ENCODE measurements at places on chromosomes 3 and 15.

GRCh38 chr3:72347819-72348319, 500.4 kb downstream of the SHQ1 start:
- DNase-seq, result peak; percentile 66

- DNase-seq, result no peak
Observed at GRCh38 chr3:18295171-18295920, 129.8 kb downstream of the SATB1 start.

DNA sequence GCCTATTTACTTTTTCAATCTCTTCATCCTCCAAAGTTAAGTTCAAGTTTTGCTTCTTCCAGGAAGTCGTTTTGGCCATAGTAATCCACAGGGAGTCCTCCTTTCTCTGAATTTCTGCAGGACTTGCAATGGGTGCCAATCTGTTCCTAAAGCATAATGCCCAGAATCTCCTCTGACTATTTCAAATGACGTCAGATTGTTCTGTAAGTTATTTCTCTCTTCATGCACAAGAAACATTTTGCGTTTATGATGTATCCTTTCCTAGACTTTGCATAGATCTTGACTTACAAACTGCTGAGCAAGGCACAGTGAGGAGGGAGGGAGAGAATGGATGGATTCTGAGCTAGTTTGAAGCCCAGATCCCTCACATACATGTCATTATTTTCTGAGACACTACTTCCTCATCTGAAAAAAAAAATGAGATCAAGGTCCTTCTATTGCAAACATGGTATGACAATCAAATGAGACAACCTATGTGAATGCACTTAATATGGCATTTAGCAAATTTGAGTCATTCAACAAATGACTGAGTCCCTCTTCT, 103.1 kb downstream of the MEX3B start:
- DNase-seq, result no peak

- DNase-seq, result no peak
Observed at GRCh38 chr3:82143661-82144412, 382.4 kb upstream of the GBE1 start.

- no peak for DNase-seq
Observed at GRCh38 chr3:22895671-22896070, 307.5 kb upstream of the UBE2E2 start.

- DNase-seq, result no peak
Observed at GRCh38 chr3:61667814-61668213, 106.4 kb downstream of the PTPRG start.

GRCh38 chr15:58686286-58686685, 63.2 kb downstream of the ADAM10 start:
- DNase-seq, result no peak

GRCh38 chr3:22451501-22451900, 700.5 kb upstream of the ZNF385D start:
- no peak for DNase-seq

DNA sequence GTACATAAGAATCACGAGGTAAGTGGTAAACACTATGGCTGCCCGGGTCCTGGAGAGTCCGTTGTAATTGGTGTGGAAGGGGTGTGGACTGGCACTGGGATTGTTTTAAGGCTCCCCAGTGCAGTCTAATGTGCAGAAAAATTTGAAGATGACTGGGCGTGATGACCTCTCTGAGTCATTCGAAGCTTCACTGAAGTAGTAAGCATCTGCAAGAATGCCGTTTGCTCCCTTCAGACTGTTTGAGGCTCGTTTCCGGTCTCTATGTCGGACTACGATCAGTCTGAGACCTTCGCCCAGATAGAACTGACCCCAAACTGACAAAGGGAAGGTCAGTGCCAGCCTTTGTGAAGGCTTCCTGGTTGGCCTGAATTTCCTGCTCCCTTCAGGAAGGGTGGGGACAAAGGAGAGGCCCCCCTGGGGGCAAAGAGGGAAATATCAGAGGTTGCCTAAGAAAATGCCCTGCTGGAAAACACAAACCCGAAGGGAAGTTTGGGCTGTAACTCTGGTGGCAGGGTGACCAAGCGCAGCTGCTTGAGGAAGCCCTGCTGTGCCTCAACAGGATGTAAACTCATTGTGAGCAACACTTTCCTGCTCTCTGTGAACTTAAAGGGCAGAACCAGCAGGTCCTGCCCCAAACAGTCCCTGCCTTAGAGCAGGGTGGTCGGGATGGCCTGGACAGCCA, 34.6 kb downstream of the BTD start:
- DNase-seq, result no peak

DNA sequence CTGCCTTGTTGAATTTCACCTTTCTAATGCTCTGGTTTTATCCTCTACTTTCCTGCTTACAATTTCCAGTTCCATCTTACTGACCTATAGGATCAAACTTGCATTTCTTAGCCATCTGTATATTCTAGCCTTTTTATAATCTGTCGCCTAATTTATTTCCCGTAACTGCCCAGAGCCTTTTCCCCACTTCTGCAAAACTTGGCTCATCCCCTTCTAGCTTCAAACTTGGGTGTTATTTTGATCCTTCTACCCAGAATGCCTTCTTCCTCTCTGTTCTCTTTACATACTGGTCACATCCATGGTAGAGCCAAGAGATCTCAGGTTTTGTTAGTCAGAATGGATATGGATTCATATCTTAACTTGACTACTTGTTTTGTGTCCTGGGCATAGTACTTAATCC, 2.6 kb downstream of the SACM1L start:
- DNase-seq, result no peak

DNA sequence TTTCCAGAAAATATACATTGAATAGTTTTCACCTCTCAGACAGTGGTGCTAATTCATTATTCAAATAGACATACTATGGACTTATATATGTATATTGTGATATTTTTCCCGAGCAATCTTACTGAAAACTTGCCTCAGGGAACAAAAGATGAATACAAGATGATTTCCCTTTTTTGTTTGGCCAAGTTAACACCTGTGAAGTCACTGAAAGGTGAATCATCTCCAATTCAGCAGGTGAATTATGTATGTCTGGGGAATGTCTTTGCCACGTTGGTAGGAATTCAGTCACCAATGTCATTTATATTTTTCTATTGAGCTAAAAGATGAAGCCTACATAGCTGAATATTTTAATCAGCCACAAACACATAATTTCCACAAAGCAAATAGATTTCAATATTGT, 88.2 kb downstream of the GPR156 start:
- DNase-seq, result no peak

- no peak for DNase-seq
Observed at GRCh38 chr3:187024536-187025226, 94.4 kb downstream of the ST6GAL1 start.

DNA sequence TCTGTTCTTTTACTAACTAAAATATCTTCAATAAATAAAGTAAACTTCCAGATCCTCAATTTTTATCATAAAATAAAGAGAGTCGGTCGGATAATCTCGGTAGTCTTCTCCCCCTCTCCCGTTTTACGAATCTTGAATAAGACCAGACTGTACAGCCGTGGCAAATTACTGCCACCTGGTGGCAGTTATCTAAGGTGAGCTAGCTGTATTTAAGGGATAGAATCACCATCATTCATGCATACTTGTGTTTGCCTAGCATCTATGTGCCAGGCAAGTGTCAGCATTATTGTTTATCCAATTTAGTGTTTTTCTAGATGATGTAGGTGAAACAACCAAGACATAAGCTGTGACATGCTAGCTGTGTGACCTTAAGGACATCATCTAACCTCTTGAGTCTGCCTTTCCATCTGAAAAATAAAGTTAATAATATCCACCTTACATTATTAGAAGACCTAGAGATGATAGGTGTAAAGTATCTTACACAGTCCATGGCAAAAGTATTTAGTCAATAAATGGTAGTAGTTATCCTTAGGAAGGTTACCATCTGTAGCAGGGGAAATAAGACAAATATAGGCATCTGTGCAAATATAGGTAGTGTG, 21.3 kb downstream of the DUT start:
- peak; percentile 77 for DNase-seq

GRCh38 chr15:35929740-35930444, 383.9 kb upstream of the DPH6 start:
- DNase-seq, result no peak

GRCh38 chr15:67641453-67641852, 99.0 kb downstream of the MAP2K5 start:
- no peak for DNase-seq

DNA sequence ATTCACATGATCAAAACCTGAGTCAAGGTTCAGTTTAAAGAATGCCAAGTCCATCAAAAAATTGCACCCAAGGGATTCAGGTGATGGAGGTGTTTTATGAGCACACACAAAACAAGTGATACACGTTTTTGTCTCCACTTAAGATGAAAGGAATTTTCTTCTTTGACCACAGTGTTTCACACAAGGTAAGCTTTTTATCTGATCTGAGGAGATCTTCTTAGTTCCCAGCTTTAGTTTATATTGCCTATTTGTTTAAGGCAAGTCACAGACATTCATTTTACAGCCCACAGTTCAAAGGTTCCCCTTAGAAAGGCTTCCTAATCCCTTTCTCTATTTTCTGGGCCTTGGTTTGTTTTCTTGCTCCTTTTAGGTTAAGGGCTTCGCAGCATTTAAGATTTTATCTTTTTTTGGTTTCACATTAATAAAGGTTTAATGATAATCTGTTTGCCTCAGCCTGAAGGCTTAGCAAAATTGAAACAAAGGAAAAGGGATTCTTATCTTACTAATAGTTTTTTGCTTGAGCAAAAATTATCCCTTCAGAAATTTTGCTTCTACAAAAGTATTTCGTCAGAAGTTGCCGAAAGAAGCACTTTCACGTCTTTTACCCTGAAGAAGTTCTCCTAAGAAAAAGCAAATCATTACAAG, 420.5 kb upstream of the NAALADL2 start:
- no peak for DNase-seq

DNA sequence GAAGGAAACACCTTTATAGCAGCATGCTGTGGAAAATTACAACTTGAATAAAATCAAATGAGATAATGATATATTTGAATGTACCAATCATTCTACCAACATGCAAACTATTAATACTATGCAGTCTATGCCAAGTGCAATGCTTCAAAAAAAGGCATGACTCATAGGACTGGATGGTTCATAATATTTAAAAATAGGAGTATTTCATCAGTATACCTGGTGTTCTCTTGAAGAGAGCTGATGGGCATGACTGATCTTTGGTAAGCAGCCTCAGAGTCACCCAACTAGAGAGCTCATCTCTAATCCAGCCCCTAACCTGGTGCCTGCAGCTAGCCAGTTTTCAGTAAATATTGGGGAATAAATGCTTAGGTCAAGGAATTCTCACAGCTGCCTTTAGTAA, 434.7 kb upstream of the ARRDC4 start:
- no peak for DNase-seq

- DNase-seq, result peak; percentile 94
Observed at GRCh38 chr15:40069178-40070165, 30.5 kb upstream of the SRP14 start.

DNA sequence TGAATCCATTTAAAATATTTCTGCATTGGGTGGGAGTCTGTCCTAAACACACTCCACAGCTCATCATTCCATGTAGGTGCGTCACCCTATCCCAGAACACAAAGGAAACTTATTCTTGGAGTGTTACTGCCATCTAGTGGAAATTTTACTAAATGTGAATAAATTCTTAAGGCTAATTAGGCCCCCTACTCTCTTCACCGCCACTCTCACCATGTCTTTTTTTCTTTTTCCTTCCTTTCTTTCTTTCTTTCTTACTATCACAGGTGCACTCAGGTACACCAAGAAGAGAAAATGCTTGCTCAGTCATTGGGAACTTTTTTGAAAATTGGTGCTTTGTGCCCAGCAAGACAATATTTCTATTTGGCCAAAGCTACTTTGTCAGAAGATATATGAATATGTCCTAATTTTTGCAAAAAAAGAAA, 26.4 kb upstream of the ATP8B4 start:
- peak; percentile 47 for DNase-seq

DNA sequence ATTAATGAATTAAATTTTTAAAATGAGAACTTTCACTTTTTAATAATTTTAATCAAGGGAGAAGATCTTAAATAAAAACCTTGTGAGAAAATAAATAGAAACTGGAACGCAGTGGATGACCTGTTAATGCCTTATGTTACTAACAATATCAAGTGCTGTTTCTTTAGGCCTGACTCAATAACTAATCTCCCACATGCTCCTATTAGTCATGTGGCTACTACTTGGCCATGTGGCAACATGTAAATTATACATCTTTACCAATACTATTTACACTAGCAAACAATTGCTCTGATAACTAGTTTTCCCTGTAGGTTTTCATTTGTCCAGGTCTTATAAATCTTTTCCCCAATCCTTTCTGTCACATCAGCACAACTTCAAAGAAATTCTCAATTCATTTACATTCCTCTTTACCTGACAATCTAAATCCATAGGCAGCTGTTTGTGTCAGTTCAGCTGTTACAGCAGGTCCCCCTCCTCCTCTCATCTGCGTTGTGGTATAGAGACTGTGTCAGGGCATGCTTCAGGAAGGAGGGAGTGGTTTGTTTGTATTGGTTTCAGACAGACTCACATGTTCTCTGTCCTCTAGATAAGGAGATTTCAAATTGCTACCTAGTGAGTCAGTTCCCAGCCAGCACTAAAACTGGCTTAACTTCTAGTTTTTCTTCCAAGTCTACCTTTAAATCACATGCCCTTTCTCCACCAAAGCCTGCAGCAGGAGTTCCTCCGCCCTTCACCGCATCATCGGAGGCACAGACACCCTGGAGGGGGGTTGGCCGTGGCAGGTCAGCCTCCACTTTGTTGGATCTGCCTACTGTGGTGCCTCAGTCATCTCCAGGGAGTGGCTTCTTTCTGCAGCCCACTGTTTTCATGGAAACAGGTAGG, 11.3 kb upstream of the C3orf52 start:
- DNase-seq, result no peak

GRCh38 chr3:156628836-156629618, 45.4 kb upstream of the TIPARP start:
- no peak for DNase-seq

DNA sequence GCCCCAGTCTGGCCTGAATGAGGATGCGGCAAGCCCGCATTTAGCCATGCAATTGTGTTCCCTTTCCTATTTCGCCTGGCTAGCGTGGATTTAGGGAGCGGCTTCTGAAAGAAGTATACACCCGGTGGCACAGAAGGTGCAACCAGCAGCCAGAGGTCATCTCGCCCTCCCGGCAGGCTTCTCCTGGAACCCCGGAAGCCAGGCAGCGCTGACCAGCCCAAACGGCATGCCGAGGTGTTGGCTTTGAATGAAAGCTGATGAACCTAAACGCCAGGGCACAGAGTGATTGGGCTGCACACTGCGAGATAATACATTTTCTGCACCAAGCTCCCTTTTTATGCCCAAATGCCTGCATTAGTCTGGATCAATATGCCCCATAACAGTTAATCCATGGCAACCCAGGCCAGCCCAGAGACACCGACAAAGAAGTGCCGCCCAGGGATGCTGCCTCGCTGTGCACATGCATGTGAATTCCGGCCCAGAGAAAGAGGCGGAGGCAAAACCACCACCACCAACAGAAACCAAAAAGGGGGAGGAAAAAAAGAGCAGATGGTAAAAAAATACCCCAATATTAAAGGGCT, 1.4 kb downstream of the SRGAP3 start:
- DNase-seq, result no peak

DNA sequence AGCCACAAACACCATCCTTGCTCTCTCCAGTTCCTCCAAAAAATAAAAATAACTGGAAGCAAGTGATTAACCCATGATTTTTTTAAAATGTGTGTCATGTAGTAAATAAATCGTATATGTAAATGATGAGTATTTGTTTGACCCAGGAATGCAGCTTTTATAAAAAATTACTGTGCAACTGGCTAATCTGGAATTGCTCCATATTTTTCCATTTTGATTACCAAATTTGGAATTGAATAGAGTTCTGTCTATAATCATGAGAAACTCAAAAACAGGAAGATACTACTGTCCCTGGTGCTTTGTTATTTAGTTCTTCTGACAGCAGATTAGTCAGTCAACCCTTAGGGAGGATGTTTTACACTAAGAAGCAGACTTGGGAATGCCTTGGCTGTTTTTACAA, 116.2 kb downstream of the CCNL1 start:
- DNase-seq, result no peak

Data from testis (tissue), 5 donors.